ENCODE measurements at places on chromosomes 4 and X. TPM values are rescaled to one million over a fixed set of nuclear protein-coding genes. Genes with fewer than 3 reads are reported as not detected.
A peak's percentile ranks its signal among the peaks of the same experiment; 100 is the strongest.

CCNA2 gene
- total RNA-seq: 118 TPM

CNGA1 gene
- not detected for total RNA-seq

VSIG4 gene
- total RNA-seq: not detected

CSN1S1 gene
- total RNA-seq: not detected

MAP7D2 gene
- total RNA-seq: 0.74 TPM

MAGEA11 gene
- 0.42 TPM for total RNA-seq

- DNase-seq: peak; percentile 85
Observed at GRCh38 chrX:110563282-110563681, 204.6 kb downstream of the RTL9 start.

GRCh38 chr4:121728066-121728465, 31.3 kb upstream of the ANXA5 start:
- DNase-seq: peak; percentile 90

- no peak for DNase-seq
Observed at GRCh38 chr4:55004831-55005230, 120.6 kb downstream of the KDR start.

- peak; percentile 52 for DNase-seq
Observed at GRCh38 chr4:139419388-139419914, 34.5 kb upstream of the RAB33B start.

GRCh38 chrX:111052478-111052877, 43.5 kb upstream of the PAK3 start:
- no peak for DNase-seq

- peak; percentile 79 for DNase-seq
Observed at GRCh38 chrX:41275661-41276609, 58.0 kb upstream of the DDX3X start.

- DNase-seq: no peak
Observed at GRCh38 chrX:142249721-142250120, 44.6 kb upstream of the MAGEC2 start.

DNA sequence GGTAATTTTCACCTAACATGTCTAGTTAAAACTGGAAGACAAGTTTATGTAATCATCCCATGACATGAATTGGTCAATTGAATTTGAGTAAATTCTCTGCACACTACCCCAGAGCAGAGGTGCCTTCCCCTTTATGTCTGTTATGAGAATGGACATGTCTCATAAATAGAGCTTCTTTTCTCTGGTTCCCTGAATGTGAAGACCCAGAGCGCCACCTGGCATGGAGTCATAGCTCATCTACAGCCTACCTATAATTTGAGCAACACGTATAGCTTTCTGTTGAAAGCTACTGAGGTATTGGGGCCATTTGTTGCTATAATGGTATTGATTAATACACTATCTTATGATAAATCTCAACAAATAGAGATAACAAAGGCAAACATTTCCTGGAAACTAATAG, 626.5 kb upstream of the GALNTL6 start:
- no peak for DNase-seq

- DNase-seq: no peak
Observed at GRCh38 chr4:159252491-159252890, 149.6 kb downstream of the RAPGEF2 start.

GRCh38 chr4:3250956-3251690, 2.2 kb downstream of the MSANTD1 start:
- DNase-seq: peak; percentile 54

GRCh38 chr4:54781756-54782155, 124.0 kb downstream of the KIT start:
- peak; percentile 53 for DNase-seq

GRCh38 chr4:152727784-152728183, 48.0 kb upstream of the TMEM154 start:
- DNase-seq: no peak

DNA sequence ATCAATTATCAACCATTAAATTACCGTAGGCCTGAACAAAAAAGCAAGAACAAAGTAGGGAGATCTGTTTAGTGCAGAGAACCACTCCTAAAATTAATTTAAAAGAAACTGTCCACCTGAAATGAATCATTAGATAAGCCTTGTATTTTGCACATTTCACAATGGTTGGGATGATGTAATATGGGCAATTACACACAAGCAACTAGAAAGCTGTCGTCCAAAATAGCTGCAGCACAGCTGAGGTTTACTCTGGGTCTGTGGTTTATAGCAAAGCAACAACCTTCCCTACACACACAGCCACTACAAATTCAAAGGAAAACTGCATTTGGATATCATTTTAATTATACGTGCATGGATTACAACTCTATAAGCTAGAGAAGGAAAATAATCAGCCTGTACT, 28.5 kb downstream of the PCDH19 start:
- DNase-seq: no peak

- DNase-seq: no peak
Observed at GRCh38 chrX:153714256-153714655, 9.9 kb downstream of the BCAP31 start.

GRCh38 chr4:155617296-155617695, 49.4 kb upstream of the GUCY1A1 start:
- DNase-seq: no peak

DNA sequence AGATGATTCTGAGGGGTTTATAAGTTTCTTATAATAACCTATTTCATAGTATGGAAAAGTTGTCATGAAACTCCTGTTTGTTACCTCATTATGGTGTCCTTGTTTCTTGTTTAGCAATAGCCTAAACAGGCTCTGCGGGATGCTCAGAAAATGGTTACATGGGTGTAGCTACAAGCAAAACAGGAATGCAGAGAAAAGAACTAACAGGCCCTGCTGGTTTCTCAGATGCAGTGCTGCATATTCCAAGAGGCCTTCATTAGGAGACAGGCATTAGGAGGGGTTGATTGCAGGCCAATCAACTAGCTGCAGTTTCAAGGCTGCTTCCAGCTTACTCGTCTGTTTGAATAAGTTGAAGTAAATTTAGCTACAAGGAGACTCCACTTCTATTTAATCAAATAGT, 37.6 kb upstream of the HPGD start:
- DNase-seq: no peak

GRCh38 chr4:5458676-5459075, 249.7 kb downstream of the EVC2 start:
- DNase-seq: no peak

GRCh38 chr4:73454920-73455319, 18.9 kb downstream of the AFP start:
- DNase-seq: no peak

DNA sequence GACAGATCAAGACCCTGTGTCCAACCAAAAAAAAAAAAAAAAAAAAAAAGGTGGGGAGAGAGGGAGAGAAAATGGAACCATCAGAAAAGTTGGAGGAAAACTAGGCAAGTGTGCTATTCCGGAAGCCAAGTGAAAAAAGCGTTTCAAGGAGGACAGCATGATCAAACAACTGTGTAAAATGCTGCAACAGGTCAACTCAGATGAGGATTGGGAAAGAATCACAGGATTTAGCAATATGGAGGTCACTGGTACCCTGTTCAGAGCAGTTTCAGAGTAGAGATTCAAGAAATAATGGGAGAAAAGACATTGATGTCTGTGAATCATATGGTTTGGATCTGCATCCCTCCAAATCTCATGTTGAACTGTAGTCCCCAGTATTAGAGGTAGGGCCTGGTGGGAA, 47.5 kb downstream of the TIGD4 start:
- no peak for DNase-seq

GRCh38 chr4:159232465-159233106, 129.7 kb downstream of the RAPGEF2 start:
- no peak for DNase-seq

DNA sequence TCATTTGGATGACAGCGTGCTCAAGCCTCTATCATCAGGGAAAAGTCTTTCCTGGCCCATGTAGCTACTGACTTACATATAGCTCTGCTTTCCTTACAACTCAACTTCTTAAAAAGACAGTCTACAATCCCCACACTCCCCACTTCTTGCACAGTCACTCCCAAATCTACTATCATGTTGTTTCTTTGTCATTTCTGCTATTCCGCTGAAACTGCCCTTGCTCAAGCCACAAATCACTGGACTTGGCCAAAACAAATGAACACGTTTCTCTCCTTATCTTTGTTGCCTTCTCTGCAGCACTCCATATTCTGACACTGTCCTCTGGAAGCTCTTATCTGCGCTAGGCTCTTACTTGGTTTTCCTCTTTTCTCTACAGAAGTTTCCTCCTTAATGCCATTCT, 28.2 kb downstream of the GPRIN3 start:
- no peak for DNase-seq

All from M059J (cell line).